ENCODE measurements at places on chromosomes 13 and 19. TPM values are rescaled to one million over a fixed set of nuclear protein-coding genes. Genes with fewer than 3 reads are reported as not detected.

DNA sequence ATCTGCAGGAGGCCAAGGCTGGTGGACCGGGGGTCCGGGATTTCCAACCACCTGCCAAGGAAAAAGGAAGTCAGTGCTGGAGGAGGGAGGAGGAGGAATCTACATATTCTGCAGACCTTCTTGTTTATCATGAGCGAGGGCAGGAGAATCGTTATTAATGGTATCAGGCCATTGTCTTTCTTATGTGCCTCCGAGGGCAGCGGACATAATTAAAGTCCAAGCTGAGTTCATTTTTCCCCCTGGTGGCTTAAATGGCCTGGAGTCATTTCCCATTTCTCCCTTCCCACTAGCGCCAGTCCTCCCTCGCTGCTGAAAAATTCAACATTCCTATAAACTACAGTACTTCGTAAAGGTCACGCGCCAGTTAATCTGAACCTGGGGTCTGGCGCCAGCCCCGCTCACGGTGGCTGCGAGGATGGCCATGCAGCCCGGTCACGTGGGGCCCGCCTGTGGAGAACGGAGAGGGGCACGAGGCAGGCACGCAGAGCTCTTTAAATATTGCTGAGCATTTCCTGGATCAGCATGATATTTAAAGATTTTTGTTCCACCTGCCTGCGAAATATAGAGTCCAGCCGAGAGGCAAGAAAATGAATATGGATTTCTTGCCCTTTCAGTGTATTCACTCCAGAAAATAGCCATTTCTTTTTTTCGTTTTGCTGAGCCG lies 85.2 kb upstream of the PCDH8 start:
- H3K4me3 ChIP-seq = no peak overlapping the region
- H3K36me3 ChIP-seq = no peaks in the 10 kb centered on the region
- no peak overlapping the region for H3K27ac ChIP-seq
- H3K27me3 ChIP-seq = no peaks in the 10 kb centered on the region
- peaks cover 16% of the 10 kb centered on the region for H3K4me1 ChIP-seq

Gene LHB
- polyA plus RNA-seq = 2.7 TPM

Gene PSPN
- polyA plus RNA-seq = 2.7 TPM

GRCh38 chr13:50357586-50358118 lies 342.4 kb downstream of the KCNRG start:
- DNase-seq = no peak
- no peak overlapping the region for H3K27ac ChIP-seq
- peaks cover 3% of the 10 kb centered on the region for H3K27me3 ChIP-seq
- no peaks in the 10 kb centered on the region for H3K36me3 ChIP-seq
- H3K4me3 ChIP-seq = no peak overlapping the region

DNA sequence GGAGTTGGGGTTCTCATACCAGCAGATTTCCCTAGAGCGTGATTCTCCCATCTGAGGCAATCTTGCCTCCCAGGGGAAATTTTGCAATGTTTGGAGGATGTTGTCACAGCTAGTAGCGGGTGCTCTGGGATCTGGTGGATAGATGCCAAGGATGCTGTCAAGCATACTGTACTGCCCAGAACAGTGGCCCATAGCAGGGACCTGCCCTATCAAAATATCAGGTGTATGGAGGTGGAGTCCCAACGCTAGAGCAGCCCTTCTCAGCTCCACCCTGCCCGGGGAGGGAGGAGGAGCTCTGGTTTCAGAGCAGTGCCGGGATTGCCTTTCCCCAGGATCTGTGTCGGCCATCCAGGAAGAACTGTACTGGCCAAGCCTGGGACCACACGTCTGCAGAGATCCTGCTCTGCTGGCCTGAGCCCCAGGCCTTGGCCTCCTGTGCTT lies 10.9 kb upstream of the QTRT1 start:
- H3K27ac ChIP-seq = no peak overlapping the region
- no peaks in the 10 kb centered on the region for H3K27me3 ChIP-seq
- peak; percentile 79 for DNase-seq
- peaks cover 56% of the 10 kb centered on the region for H3K36me3 ChIP-seq

Gene NLRP4
- polyA plus RNA-seq = not detected
